NCI-H1694 treated with DMSO at 0.1 percent for 48 hours (cell line): ENCODE measurements at places on chromosomes 5 and 9.

DNA sequence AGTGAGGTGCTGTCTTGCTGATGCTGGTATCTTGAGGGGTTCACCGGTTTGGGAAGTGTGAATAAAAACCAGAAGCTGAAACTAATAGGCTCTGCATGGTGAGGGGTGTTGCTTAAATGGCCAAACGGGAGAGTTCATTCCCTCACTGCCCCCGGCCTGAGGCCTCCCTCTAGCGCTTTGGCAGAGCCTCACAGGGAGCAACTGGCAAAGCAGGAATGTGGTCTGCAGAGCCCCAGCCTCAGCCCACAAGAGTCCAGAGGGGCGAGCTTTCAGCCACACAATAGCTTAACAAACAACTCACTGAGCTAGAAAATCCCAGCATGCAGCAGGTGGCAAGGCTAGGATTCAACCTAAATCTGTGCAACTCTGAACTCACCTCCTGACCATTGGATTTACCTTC, 234.8 kb downstream of the MED10 start:
- DNase-seq: no peak

GRCh38 chr9:87834357-87834756, 48.3 kb upstream of the SPATA31E1 start:
- no peak for DNase-seq

DNA sequence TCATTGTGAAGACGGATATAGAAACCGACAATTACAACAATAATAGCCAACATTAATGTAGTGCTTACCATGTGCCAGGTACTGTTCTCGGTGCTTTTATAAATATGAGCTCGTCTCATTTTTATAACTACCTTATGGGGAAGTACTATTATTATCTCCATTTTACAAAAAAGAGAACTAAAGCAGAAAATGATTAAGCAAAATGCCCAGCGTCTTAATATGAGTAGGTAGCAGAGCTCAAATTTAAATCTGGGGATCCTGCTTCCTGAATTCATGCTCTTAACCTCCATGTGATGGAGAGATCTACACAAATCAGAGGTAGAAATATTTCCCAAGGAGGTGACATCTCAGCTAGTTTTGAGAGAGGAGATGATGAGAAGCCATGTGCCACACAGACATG, 256.9 kb downstream of the TRIM32 start:
- no peak for DNase-seq

- DNase-seq: no peak
Observed at GRCh38 chr5:78813286-78813685, 164.7 kb upstream of the LHFPL2 start.

DNA sequence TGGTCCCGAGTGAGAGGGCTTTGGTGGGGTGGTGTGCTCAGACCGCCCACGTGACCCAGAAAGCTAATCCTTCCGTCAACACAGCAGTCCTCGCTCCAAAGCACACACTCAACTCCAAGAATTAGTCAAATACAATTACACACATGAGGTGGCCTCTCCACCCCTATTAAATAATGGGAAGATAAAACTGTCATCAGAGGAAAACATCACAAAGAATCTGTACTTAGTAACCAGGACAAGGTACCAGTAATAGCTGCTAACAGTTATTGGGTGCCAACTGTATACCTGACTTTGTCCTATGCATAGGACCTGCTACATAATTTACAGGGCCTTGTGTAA, 222.8 kb downstream of the HSPA4 start:
- no peak for DNase-seq
